ENCODE measurements at places on chromosomes 5 and 9.

DNA sequence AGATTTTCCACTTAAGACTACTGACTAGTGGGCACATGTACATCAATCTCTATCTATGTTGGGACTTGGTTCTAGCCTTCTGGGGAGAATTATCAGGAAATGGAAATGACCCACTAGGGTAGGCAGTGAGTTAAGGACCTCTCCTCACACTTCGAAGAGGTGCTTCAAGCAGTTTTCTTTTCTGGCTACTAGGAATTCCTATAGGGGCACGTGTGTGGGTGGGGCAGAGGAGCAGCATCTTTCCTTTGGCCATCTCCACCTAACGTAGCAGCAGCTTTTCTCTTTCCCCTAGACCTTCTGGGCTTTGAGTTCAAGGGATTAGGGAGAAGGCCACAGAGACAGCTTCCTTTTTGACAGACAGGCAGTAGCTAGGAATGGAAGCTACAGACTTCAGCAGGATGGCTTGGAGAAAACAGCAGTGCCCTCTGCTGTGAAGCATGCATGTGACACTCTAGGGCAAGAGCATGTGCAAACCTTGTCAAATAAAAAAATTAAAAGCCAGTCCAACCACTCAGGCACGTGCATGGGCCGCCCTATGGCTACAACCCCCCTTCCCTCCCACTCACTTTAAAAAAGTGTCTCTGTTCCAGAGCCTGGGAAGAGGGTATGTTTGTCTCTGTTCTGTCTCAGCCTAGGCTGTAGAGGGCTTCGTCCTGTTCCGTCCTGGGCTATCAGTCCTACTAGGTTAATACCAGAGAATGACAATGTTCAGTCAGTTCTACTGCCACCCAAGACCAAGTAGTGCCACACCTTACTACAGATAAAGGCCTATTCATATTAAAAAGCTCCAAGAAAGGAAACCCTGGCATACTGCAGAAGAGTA is 8.7 kb upstream of the GFRA3 start:
- DNase-seq: no peak

DNA sequence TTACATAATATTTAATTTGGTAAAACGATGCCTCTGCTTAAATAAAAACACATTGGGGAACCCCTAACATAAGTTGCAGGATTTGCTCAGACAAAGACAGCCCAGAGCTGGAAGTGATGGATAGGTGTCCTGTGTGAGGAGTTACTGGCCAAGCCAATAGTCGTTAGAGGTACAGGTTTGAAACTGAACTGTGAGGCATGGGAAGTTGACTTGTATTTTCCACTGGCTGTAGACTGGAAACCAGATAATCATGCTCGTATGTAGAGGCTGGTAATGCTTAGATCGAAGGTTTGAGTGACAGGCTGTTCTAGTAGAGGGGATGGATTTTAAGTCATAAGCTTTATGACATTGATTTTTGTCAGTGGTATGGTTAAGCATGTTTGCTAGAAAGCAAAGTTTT is 24.8 kb downstream of the TEK start:
- DNase-seq: no peak

DNA sequence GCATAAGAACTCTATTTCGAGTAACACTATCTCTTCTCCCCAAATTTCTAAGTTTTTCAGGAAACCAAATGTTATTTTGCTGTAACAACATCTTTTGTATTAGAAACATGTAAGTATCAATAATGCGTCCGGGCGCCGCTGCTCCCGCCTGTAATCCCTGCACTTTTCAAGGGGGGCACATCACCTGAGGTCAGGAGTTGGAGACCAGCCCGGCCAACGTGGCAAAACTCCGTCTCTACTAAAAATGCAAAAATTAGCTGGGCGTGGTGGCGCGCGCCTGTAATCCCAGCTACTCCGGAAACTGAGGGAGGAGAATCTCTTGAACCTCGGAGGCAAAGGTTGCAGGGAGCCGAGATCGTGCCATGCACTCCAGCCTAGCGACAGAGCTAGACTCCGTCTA is 881.1 kb upstream of the NUDT12 start:
- no peak for DNase-seq

DNA sequence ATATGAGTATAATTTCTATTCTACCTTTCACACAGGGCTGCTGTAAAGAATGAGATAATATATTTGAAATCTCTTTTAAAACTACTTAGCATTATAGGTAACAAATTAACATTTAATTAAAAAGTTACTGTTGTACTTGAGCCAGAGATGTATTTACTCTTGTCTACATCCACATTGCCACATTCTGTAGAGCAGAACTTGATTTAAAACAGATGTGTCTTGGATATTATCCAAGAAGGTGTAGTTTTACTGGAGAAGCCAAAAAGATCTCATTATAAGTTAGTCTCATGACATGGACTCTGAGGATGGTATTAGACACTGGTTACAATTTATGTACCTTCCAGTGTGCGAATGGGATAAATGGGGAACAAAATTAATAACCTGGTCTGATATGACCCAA is 293.1 kb upstream of the CCNH start:
- no peak for DNase-seq

GRCh38 chr5:180523629-180524466 is 29.7 kb downstream of the CNOT6 start:
- no peak for DNase-seq

DNA sequence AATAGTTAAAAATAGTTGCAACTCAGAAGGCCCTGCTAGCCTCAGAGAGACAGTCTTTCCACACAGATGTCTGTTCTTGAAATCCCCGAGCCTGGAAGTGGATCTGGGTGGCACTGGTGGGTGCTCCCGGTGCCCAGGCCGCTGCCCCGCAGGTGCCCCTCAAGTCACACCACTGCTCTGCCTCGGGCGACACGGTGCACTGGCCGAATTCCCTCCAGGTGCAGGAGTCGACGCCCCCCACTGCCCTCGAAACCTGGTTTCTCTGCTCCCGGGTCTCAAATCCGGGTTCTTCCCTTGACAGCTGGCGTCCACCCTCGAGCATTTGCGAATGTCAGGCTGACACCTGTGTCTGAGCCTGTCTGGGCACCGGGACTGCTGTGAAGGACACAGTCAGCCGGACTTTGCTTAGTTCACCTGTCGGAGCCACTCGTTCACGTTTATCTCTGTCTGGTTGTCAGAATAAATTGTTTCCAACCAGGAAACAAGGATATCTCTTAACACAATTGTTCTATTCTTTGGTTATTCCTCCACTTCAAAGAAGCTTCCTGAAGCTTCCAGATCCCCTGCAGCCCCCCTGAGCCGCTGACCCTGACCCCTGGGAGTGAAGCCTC is 27.1 kb downstream of the SLC9A3 start:
- no peak for DNase-seq

DNA sequence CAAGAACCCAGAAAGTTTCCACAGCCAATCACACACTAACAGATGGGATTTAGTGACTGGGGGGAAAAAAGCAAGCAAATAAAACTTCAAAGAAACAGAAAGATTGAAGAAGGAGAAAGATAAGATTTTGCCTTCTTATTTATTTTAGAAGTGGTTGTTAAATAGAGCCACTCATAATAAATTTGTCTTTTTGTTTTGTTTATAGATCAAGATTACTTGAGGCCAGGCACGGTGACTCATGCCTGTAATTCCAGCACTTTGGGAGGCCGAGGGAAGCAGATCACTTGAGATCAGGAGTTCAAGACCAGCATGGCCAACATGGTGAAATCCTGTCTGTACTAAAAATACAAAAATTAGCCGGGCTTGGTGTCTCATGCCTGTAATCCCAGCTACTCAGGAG is 94.9 kb upstream of the RANBP3L start:
- no peak for DNase-seq

GRCh38 chr5:57456531-57457135 is 26.0 kb downstream of the ACTBL2 start:
- no peak for DNase-seq

DNA sequence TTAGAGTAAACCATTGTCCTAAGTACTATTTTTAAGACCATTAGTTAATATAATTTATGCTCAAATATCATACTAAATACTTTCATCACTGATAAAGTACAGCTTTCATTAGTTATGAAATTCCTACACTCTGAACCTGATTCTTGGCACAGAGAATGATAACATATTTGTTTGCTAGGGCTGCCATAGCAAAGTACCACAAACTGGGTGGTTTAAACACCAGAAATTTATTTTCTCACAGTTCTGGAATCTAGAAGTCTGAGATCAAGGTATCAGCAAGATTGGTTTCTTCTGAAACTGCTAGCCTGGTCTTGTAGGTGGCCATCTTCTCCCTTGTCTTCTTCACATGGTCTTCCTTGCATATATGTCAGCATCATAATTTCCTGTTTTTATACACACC is 608.4 kb downstream of the TLE1 start:
- no peak for DNase-seq

GRCh38 chr9:26723486-26723885 is 169.1 kb downstream of the CAAP1 start:
- DNase-seq: peak; percentile 4
